Pulmonary artery endothelial cell (primary cell): ENCODE measurements at places on chromosomes 6 and 20. TPM values are rescaled to one million over a fixed set of nuclear protein-coding genes. Genes with fewer than 3 reads are reported as not detected.

PNPLA1 gene
- total RNA-seq = not detected in 2 replicates

EYA2 gene
- total RNA-seq = not detected in 2 replicates

SRSF12 gene
- 0.25 and 0.46 TPM in 2 replicates for total RNA-seq

BMP7 gene
- not detected in 2 replicates for total RNA-seq

ZNF341 gene
- 0.86 and 1.1 TPM in 2 replicates for total RNA-seq

C6orf141 gene
- total RNA-seq = 2.8 and 6.0 TPM in 2 replicates

ZBTB2 gene
- total RNA-seq = 7.7 and 12.0 TPM in 2 replicates

PGBD1 gene
- 7.3 and 10.2 TPM in 2 replicates for total RNA-seq

TRIM40 gene
- total RNA-seq = not detected in 2 replicates

KHDC1L gene
- not detected in 2 replicates for total RNA-seq

GTSF1L gene
- not detected in 2 replicates for total RNA-seq

FOXO3 gene
- total RNA-seq = 15.5 and 20.0 TPM in 2 replicates

GPR6 gene
- total RNA-seq = not detected in 2 replicates

TAGAP gene
- not detected in 2 replicates for total RNA-seq

IL17A gene
- total RNA-seq = not detected in 2 replicates

PTCRA gene
- total RNA-seq = not detected in 2 replicates

TRAPPC3L gene
- total RNA-seq = 0.04 and 0.07 TPM in 2 replicates

MEP1A gene
- not detected in 2 replicates for total RNA-seq

APMAP gene
- 134 and 136 TPM in 2 replicates for total RNA-seq

CTAGE9 gene
- total RNA-seq = not detected in 2 replicates
